ENCODE measurements at places on chromosomes 7 and 10. TPM values are rescaled to one million over a fixed set of nuclear protein-coding genes. Genes with fewer than 3 reads are reported as not detected.

DNA sequence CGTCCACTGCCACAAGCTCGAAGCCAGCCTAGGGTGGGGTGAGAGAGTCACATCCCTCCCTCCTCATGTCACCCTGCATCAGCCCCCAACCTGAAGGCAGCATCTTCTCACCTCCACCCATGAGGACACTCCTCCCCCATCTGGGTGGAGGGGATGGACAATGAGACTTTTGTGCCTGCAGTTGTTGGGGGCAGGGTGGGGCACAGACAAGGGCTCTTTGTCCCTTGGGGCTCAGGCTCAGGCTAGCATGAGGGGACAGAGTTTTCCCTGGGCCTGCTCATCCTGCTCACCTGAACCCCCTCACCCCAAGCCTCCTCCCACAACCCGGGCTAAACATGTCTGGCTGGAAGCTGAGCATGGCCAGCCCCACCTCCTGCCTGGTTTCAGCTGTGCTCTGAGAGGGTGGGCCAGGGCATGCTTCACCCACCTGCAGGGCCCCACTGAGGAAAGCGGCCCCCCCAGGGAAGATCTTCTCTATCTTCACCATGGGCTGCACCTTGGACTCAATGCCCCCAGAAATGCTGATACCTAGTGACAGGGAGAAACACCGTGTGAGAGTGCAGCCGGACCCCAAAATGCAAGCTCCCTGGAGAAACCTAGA is 9.3 kb downstream of the LZTS2 start:
- DNase-seq, result no peak

GRCh38 chr7:74236284-74236683 is 17.9 kb downstream of the RFC2 start:
- no peak for DNase-seq

Gene VSTM4
- 21.1 TPM for total RNA-seq

- no peak for DNase-seq
These were observed 99.5 kb downstream of the GPR85 start for GRCh38 chr7:112987171-112987570.

DNA sequence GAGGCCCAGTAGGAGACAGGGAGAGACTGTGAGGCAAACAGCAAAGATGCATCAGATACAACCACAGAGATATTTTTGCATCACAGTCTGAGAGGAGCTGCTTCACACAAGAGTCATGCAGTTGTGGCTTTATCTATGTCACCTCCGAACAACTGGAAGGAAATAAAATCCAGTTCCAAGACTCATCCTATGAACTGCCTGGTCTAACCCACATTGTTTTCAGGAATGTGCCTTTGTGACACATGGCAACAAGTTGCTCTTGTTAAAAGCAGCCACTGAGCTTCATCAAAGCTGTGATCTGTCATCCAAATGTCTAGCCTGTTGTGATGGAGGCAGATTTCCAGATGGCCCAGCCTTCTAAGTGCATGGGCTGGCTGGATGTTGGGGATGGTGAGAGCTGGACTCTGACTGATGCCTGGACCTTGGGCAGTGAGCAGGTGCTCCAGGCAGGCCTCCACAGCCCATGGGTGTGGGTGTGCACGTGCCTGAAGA is 255.0 kb downstream of the BMPER start:
- DNase-seq, result no peak

- DNase-seq, result no peak
These were observed 24.9 kb upstream of the FAM180A start for GRCh38 chr7:135773464-135773863.

Gene INA
- total RNA-seq, result not detected

DNA sequence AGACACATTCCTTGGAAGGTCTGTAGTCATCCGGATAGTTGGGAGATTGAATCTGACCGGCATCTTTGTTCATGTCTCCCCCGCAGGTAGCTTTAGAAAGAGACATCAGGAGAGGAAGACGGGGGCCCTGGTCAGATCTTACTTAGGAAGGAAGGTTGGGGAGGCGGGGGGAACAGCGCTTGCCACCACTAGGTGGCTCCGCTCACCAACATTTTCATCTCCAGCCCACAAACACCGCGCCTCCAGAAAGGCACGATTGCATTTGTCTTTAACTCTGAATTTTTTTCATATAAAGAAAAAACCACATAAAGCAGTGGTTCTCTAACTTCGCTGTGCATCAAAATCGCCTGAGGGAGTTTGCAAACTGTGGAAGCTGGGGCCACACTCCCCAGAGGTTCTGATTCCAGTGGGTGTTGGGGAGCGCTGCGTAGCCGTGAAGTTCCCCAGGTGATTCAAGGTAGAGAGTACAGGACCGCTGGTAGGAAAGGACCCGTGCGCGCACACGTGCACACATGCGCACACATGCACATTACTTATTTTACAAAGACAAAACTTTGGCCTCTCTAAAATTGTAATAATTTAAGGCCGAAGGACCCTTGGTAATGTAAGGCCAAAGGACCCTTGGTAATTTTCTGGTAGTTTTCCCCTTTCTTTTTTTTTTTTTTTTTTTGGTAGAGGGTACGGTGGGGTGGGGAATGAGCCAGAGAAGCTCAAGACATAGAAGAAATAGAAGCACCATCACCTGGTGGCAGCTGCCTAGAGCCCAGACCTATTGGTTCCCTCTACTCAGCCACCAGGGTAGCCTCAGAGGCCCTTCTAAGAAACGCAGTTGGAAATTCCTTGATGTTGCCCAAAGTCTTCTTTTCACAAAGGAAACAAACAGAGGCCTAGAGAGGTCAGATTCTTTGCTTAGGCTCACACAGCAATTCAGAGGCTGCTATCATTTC is 37.4 kb upstream of the OPALIN start:
- DNase-seq, result peak; percentile 61

DNA sequence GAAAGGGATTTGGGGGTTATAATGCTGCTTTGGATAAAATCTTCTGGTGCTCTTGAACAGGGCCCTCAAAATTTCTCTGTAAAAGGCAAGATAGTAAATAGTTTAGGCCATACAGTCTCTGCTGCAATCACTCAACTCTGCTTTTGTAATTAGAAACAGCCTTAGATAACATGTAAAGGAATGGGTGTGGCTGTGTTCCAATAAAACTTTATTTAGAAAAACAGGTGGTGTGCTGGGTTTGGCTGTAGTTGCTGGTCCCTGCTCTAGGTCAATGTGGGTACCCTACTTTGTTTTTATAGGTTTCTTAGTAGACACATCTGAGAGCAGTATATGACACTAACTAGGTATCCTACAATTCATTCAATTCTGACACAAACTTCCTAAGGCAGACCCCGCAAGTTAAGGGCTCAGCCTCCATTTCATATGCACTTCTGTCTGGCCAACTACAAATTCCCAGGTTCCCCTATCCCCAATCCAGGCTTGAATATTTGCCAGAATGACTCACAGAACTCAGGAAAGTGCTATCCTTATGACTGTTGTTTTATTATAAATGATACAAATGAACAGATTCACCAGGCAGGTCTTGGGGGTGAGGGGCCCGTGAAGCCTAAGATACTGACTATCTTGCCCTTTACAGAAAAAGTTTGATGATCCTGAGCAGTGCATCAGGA is 349.9 kb downstream of the RPS24 start:
- no peak for DNase-seq

Gene TMEM213
- total RNA-seq, result not detected

Gene SEPTIN14
- total RNA-seq, result not detected

DNA sequence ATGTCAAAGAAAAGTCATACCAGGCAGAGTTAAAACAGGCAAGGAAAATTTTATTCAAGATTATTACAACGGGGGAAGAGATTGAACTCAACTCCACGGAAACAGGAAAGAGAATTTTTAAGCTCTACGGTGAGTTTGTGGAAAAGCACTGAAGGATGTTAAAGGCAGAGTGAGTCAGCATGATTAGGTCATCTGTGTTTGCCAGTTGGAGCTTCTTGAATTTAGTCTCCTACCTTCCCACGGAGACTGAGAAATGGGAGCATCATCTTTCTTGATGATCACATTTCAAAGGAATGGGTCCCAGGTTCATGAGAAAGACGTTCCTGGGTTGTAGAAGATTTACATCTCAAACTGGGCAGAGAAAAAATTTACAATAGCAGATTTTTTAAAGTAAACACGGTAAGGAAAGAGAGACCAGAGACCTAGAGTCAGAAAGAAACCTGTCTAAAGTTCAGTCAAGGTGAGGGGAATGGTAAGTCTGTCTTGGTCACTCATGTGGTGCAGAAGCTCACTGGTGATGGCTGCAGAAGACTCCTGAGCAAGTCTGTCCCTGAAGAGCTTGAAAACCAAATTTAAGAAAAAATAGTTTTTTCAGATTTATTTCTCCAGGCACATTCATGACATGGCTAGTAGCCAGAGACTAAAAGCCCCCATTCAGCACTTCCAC is 516.9 kb upstream of the LRRN3 start:
- no peak for DNase-seq

Gene PHYHIPL
- 0.11 TPM for total RNA-seq

GRCh38 chr7:159147687-159148086 is 3.0 kb upstream of the VIPR2 start:
- no peak for DNase-seq

GRCh38 chr10:26857991-26858706 is 2.6 kb downstream of the ABI1 start:
- DNase-seq, result no peak

Gene HPS6
- total RNA-seq, result 9.3 TPM

Gene UBE3C
- 50.2 TPM for total RNA-seq

Gene LIPJ
- not detected for total RNA-seq

Gene GRM3
- total RNA-seq, result not detected

- DNase-seq, result no peak
These were observed 26.9 kb downstream of the DLG5 start for GRCh38 chr10:77899690-77900089.

Gene TRIM74
- total RNA-seq, result not detected

- no peak for DNase-seq
These were observed 769.6 kb downstream of the GRID1 start for GRCh38 chr10:85597006-85597405.

Gene DGKB
- 0.30 TPM for total RNA-seq

DNA sequence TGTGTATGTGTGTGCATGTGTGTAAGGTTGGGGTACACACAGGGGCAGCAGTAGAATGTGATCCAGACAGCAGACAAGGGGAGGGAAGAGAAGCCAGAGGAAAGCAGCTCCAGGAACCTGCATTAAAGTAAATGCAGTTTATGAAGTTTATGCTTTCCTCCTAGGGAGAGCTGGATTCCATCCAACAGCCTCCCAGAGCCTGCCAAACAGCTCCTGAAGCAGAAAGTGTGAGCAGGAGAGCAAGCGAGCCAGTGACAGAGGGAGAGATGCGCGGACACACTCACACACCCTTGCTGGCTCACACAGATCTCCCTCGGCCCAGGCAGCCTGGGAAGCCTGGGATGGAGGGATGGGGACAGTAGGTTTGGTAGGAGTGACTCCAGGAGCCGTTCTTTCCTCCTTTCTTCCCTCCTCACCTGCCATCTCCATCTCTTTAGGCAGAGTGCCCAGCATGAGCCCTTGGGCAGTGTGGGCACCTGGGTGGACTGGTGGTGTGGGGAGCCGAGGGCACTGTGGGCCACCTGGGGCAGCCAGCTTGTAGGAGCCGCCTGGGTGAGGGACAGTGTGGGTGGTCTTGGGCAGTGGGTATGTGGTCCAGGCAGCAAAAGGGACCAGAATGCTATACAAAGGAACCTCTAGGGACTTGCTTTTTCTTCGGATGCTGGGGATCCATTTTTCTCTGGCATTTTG is 46.1 kb downstream of the PAX2 start:
- DNase-seq, result no peak

DNA sequence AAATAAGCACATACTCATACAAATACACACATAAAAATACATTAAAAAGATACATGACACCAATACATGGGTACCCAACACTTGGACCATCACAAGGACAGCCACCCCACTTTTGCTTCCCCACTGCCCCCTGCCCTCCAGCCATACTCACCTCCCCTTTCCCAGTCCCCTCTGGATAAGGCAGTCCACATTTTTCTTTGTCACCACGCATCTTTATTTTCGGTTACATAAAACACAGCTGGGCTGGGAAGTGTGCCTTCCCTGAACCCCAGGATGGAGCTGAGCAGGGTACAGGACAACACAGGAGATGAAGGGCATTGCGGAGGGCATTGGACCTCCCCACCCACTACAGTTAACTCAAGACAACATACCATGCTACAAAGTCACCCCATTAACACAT is 1.1 kb upstream of the HOXA3 start:
- DNase-seq, result no peak

GRCh38 chr10:33703501-33704213 is 369.2 kb upstream of the NRP1 start:
- no peak for DNase-seq

DNA sequence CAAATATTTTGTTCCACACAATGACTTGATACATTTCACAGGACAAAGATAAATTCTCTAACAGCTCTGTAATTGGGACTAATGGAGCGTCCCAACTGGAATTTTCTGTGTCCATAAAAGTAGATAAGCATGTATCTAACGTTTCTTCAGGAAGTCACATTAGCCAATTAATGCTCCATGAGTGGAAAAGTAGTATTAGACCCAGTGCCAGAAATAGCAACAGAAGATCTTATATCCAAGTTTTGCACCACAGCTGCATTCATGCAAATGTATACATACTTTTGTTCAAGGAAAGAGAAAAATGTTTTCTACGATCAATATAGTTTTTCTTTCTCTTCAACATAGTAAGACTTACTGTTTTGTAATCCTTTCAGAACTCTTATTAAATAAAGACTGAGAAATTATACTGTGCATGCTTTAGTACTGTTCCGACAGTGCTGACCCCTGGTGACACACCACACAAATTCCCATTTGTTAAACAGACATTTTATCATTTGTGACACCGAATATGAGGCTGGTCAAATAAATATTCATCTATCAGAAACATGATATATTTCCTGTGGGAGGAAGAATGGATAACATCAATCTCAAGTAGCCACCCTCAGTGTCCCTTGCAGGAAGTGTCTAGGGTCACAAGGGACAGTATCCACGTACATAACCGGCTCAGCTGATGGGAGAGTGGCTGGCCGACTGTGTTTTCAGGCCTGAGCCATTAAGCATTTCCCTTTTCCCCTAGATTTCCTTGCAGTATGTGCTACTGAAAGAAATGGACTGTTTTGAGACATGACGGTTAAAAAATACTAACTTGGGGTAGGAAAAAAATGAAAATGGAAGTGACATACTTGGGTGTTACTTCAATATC is 102.1 kb upstream of the RSU1 start:
- no peak for DNase-seq

DNA sequence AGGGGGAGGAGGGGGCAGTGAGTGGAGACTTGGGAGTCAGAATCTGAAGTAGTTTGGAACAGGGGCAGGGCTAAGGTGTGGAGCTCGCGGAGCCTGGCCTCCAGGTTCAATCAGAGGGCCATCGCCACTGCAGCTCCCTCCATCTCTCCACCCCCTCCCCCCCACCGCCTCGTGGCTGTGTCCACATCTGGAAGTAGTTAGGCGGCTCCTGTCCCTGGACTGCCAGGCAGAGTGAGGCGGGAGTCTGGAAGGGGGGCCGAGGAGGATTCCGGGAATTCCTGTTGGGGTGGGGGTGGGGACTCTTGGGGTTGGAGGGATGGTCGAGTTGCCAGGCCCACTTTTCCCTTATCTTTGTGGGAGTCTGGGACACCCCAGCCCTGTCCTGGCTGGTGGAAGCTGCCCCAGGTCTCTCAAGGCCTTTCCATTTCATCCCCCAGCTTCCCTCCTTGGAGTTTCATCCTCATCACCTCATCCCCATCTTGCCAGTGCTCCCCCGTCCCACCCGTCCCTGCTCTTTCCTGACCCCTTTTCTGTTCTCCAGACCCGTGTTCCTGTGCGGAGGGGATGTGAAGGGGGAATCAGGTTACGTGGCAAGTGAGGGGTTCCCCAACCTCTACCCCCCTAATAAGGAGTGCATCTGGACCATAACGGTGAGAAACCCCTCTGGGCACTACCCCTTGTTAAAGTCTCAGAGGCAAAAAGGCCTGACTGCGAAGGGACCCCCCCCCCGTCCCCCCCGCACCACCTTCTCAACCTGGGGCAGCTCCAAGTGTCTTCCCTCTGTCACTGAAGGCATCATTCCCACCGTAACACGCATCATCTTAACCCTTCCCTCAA is 944 bp downstream of the PCOLCE start:
- DNase-seq, result peak; percentile 84

Gene C10orf71
- 136 TPM for total RNA-seq
